ENCODE measurements at places on chromosomes 4 and X. TPM values are rescaled to one million over a fixed set of nuclear protein-coding genes. Genes with fewer than 3 reads are reported as not detected.

Gene BGN
- total RNA-seq: not detected

Gene STIM2
- 66.3 TPM for total RNA-seq

Gene MID2
- total RNA-seq: 3.8 TPM

Gene TMEM47
- not detected for total RNA-seq

Gene UNC5C
- total RNA-seq: not detected

Gene CSAG1
- not detected for total RNA-seq

- DNase-seq: no peak
Measured at GRCh38 chr4:138565576-138565975, 323.4 kb upstream of the SLC7A11 start.

- DNase-seq: no peak
Measured at GRCh38 chr4:36088542-36088941, 155.8 kb downstream of the ARAP2 start.
